ENCODE measurements at places on chromosomes 11 and 22. TPM values are rescaled to one million over a fixed set of nuclear protein-coding genes. Genes with fewer than 3 reads are reported as not detected.

GRCh38 chr11:3835751-3836150 lies 5.0 kb downstream of the RHOG start:
- no peak for DNase-seq

TRIM49 gene
- total RNA-seq: not detected

NRXN2 gene
- not detected for total RNA-seq

TRABD gene
- total RNA-seq: 21.7 TPM

- no peak for DNase-seq
Observed at GRCh38 chr11:129313541-129314297, 61.9 kb upstream of the BARX2 start.
